ENCODE measurements at places on chromosomes 2 and 18.

- DNase-seq: peak; percentile 48
Measured at GRCh38 chr2:225400060-225400511, 576 bp downstream of the NYAP2 start.

GRCh38 chr2:9984217-9984739 lies 32.8 kb downstream of the GRHL1 start:
- DNase-seq: peak; percentile 1

- no peak for DNase-seq
Measured at GRCh38 chr2:168097431-168097830, 150.0 kb downstream of the STK39 start.

DNA sequence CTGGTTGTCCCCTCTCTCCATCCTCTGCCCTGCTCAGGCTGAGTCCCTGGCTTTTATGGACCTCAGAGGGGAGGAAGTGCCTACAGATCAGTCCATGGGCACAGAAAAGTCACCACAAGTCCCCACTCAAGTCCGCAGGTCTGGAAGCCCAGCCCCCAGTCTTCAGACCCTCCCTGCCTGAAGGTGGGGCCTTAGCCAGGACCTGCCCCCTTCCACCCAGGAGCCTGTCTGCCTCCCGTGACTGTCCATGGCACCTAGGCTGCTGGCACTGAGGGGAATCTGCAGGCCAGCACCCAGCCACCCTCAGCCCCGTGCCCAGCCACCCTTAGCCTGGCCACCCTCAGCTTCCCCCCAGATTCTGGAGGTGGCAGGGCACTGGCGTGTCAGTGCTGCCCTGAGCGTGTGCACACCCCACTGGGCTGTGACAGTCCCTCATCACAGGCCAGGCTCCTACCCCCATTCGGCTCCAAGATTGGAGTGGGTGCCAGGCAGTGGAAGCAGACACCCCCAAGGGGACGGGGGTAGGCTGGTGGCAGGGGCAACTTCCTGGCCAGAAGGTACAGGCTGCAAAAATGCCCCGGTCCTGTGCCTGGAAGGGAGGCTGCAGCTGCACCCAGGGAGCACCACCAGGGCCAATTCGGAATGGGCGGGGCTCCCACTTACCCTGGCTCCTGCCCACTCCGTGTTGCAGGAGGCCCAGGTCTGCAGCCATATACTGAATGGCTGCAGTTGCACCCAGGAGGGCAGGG lies 154.7 kb upstream of the RMP24 start:
- no peak for DNase-seq

DNA sequence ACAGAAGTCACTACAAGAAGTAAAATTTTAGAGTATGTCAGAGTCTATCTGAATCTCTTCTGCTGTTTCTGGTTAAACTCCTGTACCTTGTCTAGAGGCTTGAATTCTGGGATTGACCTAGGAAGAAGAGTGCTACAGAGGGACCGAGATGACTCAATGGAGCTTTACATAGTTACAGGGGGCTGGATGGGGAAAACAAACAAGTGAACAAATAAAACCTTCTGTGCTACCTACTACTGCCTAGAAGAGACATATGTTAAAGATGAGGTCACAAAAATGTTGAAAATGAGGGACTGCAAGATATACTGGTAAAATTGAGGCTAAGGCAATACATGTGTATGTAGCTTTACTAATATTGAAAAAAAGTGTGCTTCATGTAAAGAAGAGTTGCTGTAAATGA lies 265.4 kb upstream of the TFPI start:
- no peak for DNase-seq

DNA sequence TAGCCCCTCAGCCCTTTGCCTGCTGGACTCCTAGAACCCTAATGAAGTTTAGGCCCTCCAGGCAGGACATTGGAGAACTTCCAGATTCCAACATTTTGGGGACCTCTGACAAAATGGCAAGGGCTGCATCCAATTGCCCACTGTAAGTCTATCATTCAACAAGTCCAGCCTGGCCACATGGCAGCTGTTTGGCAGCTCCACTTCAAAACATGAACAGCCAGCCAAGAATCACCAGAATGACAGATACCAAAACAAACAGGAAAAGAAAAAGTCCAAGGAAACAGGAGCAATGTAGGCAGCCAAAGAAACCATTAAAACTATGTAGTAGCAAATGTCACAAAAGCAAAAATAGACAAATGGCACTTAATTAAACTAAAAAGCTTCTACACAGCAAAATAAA lies 25.5 kb downstream of the SLC4A5 start:
- DNase-seq: peak; percentile 59

- DNase-seq: no peak
Measured at GRCh38 chr2:33477473-33478468, 1.3 kb downstream of the RASGRP3 start.

DNA sequence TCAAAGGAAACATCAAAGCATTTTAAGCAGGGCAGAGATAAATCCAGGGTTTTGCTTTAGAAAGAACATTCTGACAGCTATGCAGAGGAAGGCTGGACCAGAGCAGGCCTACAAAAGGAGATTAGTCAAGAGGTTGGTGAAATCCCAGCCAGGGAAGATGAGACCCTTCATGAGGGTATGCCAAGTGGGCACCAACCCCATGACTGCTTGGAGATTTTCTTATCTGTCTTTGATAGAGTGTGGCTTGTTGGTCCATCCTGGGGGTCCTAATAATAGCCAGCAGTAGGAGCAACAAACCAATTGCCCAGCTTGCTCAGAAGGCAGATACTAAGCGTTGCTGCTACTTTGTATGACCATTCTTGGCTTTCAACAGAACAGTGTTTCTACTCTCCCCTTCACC lies 895.4 kb downstream of the EPHA4 start:
- no peak for DNase-seq

- DNase-seq: no peak
Measured at GRCh38 chr2:11330457-11331142, 13.8 kb downstream of the ROCK2 start.

DNA sequence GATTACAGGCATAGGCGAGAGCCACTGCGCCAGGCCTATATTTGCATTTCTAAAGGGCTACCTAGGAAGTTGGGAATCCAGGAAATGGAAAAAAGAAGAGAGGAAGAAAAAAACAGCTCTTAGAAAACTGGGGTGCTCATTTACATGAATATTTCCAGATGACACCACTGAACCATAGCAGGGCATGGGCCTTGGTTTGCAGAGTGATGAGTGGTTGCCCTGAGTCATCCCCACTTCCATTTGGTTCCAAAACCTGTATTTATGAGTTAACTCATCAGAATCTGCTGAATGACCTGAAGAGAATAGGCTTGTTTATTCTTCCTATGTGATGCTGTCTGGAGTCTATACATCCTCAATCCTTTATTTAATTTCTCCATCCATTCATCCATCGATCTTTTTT lies 36.2 kb downstream of the EHD3 start:
- no peak for DNase-seq

- no peak for DNase-seq
Measured at GRCh38 chr2:227817850-227818674, 4.4 kb downstream of the CCL20 start.

GRCh38 chr2:55357927-55358326 lies 61.7 kb downstream of the CCDC88A start:
- no peak for DNase-seq

DNA sequence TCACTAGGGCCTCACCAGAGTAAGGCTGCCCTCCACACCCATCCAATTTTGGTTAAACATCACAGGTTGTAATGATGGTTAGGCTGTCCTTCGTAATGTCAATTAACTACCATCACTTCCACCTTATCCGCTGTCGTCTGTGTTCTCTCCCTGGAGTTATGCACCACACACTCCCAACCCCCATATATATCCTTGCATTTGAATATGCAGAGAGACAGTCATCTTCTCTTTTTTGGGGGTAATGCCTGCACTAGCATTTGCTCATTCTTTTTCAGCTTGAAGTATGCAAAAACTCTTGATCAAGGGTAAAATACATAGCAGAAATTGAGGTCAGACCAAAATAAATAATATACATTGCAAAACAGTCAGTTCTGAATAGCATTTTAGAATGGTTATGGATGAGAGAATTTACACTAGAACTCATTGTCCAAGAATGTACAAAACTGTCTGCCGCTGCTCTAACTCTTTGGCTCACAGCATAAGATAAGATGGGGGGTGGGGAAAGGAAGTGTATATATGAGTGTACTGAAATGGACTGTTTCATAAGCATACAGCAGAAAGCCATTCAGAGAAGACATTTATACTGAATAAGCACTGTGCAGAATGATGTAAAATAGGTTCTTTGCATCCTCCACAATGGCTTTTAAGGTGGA lies 397.8 kb upstream of the CHST9 start:
- DNase-seq: no peak

- DNase-seq: no peak
Measured at GRCh38 chr18:80154293-80154692, 45.2 kb downstream of the ADNP2 start.

DNA sequence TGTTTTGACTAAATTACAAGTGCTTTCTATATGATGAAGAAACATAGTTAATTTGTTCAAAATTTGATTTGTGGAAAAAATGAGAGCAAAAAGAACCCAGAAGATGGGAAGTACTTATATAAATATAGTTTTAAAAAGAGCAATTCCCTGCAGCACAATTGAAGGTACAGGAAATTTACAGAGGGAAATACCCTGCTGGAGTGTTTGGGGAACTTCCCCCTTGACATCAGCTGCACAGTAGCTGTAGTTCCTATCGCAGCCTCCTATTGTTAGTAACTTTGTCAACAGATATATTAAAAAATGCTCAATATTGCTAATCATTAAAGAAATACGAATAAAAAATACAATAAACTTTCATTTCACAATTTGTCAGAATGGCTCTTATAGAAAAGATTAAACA lies 1118.8 kb upstream of the ZEB2 start:
- DNase-seq: no peak

DNA sequence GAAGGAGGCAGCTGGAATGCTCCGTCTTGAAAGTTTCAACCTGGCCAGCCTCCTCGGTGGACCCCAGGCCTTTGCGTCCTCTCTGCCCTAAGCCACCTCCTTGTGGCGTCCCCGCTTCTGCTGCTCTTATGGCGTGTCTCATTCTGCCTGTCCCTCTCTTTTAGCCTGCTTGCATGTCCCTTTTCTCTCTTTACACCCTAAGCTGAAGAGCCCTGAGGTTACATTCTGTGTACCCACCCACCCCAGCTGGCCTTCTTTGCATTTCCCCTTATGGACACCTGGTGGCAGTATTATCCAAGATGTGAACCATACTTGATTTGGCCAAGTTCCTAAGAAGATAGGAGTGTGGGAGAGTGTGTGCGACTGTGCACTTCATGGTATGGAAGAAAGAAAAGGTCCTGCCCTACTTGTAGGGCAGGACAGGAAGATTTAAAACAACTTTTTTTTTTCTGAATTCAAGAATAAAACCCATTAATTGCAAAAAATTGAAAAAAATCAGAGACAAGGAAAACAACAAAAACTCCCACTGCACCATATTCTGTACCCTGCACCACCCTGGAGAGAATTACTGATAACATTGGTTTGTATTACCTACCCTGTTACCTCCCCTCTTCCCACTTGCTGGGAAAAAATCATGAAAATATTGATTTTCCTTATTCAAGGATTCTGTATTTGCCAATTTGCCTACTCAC lies 77.4 kb downstream of the DYSF start:
- peak; percentile 29 for DNase-seq

GRCh38 chr2:206670531-206671319 lies 28.4 kb downstream of the FAM237A start:
- DNase-seq: no peak

DNA sequence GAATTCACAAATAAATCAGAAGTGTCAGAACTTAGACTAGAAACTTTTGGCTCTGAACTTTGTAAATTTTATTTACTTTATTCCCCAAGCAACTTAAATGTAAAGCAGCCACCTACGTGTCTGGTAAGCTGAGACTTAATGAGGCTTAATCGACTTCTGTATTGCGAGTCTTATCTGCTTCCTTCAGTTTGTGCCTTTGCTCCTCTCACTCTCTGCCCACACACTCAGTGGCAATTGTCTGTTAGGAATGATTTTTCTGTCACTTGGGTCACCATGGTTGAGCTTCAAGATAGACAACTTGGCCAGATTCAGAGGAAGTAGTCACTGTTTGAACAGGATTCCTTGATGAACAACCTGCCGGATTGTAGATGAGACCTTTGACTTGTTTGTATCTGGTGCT lies 691.4 kb upstream of the FSHR start:
- no peak for DNase-seq

- no peak for DNase-seq
Measured at GRCh38 chr2:237857791-237858190, 1.6 kb upstream of the RAMP1 start.

GRCh38 chr2:202387608-202388342 lies 11.6 kb downstream of the BMPR2 start:
- DNase-seq: no peak

GRCh38 chr2:168841445-168841844 lies 39.0 kb downstream of the NOSTRIN start:
- no peak for DNase-seq

DNA sequence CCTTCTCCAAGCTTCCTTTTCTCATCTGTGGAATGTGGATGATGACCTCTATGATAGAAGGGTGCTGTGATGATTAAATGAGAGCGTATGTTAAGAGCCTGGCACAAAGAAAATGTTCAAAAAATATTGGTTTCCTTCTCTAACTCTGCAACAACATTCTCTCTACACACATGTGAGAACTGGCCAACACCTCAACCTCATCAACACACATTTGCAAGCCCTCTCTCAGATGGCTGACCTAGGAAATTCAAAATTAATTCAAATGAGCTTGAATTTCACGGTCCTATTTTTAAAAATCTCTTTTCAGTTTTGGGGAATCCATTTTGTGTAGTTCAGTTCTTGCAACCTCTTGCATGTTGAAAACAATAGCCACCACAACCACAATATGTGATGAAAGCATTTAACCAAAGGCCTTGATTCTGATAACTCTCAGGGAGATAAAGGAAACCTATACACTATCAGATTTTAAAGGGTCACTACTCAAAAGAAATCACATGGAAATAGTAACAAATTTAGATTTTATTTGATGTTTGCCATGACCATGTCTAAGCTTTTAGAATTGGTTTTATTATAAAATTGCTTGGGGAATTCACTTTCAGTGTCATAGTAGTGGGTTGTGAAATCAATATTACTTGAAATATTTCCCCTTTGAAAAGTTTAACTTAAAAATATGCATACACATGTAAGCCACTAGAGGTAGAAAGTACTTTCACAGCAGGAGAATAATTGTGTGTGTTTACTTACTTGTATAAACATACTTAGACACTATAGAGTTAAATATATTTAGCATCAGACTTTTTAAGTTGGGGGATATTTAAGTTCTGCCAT lies 16.6 kb upstream of the NABP1 start:
- DNase-seq: no peak

DNA sequence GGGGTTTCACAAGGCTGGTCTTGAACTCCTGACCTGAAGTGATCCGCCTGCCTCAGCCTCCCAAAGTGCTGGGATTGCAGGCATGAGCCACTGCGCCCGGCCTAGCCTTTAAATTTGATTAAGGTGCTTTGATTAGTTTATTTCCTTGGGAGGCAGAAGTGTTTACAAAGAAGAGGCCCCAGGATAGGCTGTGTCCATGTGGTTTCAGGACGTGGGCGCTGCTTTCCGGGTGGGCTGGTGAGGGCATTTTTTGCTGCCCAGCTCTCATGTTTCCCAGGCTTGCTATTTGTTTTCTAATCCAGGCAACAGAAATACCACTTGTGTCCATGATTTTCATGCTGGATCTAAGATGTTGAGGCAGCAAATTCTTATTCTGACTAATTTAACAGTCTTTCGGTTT lies 124.2 kb downstream of the SH3RF3 start:
- DNase-seq: no peak
